Stimulated activated CD4-positive, alpha-beta T cell treated with anti-CD3 and anti-CD28 coated beads, Interleukin-1b, Interleukin-23, amount 100 ng/mL, for 1 hour (primary cell): ENCODE measurements at places on chromosomes 11 and 22.

- no peak for DNase-seq
Observed at GRCh38 chr11:118430956-118431355, 5.3 kb upstream of the KMT2A start.

- DNase-seq = no peak
Observed at GRCh38 chr11:128731041-128731663, 37.3 kb downstream of the FLI1 start.

DNA sequence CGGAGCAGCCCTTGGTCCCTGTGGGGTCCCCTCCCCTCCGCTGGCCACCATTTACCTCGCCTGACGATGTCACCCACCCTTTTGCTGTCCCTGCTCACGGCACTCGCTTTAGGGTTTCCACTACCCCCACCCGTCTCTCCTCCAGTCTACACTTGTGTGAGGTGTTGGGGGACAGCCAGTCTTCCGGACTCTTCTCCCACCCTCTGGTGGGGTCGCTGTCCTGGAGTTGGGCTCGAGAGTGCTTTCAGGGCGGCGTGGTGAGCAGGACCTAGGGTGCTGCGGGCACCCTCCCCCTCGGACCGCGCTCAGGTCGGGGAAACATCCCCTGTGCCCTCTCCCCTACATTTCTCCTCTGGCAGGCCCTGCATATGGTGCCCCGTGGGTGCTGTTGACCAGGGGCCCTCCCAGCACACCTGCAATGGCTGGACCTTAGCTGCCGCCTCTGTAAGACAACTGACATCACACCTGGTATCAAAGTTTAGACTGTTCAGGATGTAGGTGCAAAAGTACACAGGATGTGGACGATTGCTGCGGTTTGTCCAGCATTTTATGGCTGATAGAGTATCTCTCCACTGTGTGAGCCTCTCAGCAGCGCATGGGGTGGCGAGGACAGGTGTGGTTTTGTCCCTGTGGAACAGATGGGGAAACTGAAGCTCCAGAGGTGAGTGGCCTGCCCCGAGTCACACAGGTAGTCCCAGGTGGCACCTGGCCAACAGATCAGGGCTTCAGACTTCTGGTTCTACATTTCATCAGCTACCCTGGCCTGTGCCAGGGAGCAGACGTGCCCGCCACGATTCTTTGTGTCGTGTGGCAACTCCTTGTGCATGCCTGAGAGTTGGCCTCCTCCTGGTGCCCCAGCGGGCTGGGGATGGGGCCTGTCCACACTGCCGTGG, 1.2 kb downstream of the GRK2 start:
- DNase-seq = no peak

DNA sequence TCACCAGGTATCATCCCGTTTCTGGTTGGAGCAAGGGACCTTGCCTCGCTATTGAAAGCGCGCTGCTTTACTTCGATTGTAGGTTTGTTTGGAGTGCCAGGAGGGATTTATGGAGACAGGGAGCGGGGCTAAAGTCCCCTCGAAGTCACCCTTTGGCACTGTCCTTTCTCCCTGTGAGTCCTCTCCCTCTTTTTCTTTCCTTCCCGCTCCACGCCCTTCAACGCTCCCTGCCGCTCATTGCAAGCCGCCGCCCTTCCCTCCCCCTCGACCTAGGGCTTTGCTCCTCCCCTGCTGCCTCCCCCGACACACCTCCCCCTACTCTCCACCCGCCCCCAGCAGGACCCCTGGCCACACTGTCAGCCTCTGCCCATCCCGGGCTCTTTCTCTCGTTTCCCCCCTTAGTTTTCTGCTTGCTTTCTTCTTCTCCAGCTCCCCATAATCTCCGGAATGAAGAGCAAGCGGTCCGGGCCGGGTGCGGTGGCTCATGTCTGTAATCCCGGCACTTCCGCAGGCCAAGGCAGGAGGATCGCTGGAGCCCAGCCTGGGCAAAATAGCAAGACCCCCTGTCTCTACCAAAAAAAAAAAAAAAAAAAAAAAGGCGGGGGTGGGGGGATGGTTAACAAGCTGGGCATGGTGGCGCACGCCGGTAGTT, 41.0 kb downstream of the AHNAK start:
- no peak for DNase-seq

- no peak for DNase-seq
Observed at GRCh38 chr11:134532131-134532920, 120.3 kb upstream of the B3GAT1 start.

- DNase-seq = no peak
Observed at GRCh38 chr11:27875831-27876775, 175.8 kb upstream of the BDNF start.

- DNase-seq = no peak
Observed at GRCh38 chr11:103420593-103420992, 311.4 kb downstream of the DYNC2H1 start.
